Activated CD4-positive, alpha-beta T cell treated with anti-CD3 and anti-CD28 coated beads, Interleukin-2, amount 50 U/mL, for 1 hour (primary cell): ENCODE measurements at places on chromosomes 16 and 17.

DNA sequence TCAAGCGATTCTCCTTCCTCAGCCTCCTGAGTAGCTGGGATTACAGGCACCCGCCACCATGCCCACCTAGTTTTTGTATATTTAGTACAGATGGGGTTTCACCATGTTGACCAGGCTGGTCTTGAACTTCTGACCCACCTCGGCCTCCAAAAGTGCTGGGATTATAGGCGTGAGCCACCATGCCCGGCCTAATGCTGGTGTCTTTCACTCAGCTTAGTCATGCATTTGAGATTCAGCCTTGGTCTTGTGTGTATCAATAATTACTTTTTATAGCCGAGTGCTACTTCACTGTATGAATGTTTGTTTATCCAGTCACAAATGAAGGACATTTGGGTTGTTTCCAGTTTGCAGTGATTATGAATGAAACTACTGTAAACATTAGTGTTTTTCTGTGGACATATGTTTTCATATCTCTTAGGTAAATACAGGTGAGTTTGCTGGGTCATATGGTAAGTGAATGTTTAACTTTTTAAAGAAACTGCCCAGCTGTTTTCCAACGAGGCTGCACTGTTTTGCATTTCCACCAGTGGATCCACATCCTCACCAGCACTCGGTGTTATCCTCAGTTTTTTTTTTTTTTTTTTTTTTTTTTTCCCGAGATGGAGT, 11.0 kb upstream of the PLCG2 start:
- no peak for DNase-seq

GRCh38 chr17:38354466-38354865, 2.8 kb downstream of the SOCS7 start:
- DNase-seq, result no peak

DNA sequence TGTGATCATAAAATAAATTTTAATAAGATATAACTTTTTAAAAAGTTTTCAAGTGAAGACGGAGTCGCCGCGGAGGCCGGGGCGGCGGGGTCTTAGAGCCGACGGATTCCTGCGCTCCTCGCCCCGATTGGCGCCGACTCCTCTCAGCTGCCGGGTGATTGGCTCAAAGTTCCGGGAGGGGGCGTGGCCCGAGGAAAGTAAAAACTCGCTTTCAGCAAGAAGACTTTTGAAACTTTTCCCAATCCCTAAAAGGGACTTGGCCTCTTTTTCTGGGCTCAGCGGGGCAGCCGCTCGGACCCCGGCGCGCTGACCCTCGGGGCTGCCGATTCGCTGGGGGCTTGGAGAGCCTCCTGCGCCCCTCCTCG, at the start of gene FOXC2:
TSS of gene FOXC2 (plus strand) at position 229 of the 365 bp plus-strand sequence. CDS start 507 bp downstream, outside the sequence.
- DNase-seq, result peak; percentile 49

GRCh38 chr17:20059728-20060188, 50.6 kb downstream of the SPECC1 start:
- DNase-seq, result no peak

GRCh38 chr17:7460850-7461660, 16.2 kb downstream of the CHRNB1 start:
- no peak for DNase-seq

DNA sequence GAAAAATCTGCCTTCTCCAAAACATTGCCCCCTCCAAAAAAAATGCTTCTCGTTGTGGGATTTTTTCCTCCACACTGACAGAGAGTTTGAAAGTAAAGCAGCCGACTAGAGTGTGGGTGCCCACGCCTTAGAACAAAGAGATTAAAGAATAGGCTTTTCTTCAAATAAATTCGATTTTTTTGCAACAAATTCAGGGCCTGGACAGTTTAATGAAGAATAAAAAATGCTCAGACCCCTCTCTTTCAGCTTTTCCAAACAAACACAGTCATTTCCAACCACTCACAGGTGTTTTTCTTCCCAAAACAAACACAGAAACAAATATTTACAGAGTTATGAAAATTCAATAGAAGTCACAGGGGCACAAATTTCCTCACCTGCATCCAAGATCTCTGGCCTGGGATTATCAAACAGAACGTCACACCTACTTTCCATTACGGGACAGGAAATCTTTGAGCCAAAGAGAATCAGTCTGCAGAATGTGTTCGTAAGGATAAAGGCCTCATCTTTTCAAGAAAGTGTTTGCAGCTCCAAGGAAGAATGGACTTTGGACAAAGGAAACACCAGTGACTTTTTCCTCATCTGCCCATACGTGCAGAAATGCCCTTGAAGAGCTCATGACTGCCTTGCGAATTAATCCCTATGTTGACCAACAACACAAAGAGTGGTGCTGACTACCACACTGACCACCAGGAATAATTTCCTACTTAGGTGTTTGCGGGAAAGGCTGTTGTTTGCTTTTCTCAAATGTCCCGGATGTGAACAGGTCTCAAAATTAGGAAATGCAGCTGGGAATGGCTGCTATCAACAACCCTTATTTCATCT, 31.3 kb upstream of the TOX3 start:
- no peak for DNase-seq

DNA sequence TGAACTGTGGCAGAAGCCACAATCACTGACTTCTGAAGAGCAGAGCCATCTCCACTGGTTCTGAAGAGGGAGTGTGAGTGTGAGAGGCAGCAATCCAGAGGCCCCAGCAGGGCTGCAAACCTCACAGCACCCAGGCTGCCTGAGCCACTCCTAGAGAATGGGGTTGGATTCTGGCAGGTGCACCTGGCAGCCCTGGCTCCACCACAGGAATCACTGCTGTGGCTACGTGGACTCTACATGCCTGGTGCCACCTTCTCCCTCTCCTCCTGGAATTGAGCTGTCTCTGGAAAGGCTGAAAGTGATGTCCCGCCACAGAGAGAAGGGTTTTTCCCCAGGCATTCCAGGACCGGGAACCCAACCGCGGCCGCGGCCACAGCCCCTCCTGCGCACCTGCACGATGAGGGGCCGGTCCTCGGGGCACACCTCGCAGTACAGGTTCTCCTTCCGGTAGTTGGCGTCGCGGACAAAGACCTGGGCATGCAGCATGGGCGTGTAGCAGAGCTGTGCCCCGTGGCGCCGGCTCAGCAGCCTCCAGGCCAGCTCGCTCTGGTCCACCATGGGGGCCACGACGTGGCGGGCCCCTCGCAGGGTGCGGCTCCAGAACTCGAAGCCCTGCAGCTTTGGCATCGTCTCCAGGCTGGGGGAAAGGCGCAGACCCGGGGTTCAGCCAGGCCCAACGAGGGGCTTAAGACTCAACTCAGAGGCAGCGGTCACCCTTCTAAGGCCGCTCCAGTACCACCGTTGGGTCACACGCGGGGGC, 991 bp downstream of the DUS1L start:
- no peak for DNase-seq

DNA sequence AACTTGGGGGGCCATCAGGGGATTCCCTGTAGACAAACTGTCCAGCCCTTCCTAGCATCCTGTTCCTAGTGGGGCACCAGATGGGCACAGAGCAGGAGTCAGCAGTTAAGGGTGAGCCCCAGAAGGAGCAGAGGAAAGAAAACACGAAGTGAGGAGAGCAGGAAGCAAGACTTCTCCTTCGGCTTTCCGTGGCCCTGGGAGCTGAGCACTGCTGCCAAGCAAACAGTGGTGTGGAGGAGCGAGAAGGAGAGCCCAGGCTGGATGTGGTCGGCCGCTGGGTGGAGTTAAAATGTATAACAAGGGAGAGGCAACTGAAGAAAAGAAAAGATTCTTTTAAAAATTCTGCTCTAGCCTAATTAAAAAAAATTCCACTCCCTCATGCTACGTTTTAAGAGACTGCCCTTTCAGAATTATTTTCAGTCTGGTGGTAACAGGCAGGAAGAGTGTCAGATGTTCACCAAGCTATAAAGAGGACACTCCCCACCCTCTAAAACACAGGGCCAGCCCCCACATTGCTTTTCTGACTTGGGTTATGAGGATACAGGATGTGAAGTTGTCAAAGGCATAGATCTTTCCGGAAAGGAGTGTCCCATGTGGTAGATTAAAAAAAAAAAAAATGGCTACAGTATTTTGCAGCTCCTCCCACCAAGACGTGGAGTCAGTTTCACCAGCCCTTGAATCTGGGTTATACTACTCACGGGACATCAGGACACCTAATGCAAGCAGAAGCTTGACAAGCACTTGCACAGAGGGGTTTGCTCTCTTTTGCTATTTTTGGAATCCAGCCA, 74.9 kb upstream of the ZFHX3 start:
- no peak for DNase-seq

DNA sequence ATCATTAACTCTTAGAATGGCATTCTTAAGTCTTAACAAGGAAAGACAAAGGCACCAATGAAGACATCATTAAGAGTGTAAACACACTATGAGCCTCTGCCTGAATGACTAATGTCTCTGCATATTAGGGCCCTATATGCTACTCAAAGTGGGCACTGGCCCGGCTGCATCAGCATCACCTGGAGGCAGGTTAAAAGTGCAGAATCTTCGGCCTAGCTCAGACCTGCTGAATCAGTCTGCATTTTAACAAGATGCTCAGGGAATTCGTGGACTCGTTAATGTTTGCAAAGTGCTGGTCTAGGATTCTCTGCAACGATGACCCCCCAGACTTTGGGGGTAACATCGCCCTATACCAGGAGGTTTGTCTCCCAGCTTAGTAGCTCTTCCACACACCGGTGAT, 6.7 kb downstream of the MPP3 start:
- no peak for DNase-seq

DNA sequence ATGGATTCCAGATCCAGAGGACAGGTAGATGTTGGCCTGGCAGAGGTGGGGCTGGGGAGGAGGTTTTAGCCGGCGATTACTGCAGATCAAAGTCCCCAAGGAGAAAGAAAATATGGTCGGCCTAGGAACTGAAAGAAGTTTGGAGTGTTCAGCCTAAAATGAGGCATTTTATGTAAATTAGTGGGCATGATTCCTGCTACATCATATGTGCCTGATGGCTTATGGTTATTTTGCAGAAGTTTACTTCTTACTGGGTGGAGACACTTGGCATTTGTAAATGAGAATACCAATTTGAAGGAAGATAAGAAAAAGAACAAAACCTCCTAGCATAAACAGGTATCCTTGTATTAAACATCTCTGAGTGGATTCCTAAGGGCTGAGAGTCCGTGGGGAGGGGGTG, 149.3 kb downstream of the FOXL1 start:
- no peak for DNase-seq

- no peak for DNase-seq
Measured at GRCh38 chr16:63581570-63581969, 1540.3 kb downstream of the CDH11 start.

DNA sequence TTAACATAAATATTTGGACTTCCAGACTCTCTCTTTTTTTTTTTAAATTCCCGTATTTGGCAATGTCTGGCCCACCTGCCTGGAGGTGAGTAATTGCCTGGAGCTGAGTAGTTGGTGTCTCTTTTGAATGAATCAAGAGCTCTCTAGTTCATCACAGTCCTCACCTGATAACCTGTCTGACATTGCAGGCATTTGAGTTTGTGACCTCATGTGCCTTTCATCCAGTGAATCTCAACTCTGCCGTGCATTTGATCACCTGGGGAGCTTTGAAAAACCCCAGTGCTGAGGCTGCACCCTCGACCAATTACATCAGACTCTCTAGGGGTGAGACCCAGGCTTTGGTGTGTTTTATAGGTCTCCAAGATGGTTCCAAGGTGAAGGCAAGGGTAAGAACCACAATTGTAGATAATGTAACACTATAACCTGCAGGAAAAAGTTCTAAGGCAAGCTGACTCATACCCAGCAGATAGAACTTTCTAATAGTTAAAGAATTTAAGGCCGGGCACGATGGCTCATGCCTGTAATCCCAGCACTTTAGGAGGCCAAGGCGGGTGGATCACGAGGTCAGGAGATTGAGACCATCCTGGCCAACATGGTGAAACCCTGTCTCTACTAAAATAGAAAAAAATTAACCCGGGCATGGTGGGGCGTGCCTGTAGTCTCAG, 24.5 kb upstream of the HS3ST2 start:
- no peak for DNase-seq

DNA sequence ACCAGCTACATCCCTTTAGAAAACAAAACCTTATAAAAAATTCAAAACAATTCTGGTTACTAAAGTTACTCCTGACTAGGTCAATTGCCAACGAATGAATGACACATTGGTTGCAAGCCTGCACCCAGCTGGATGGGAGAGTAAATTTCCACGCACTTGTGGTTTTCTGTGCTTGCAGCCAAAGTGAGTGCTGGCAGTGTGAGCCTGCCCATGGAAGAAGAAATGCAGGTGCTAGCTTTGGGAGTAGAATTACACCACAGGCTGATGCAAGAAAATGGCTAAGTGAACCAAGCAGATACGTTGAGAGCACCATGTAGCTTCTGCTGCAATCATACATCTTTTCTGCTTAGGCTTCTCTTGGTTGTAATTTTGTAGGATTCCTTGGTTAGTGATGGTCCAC, 74.6 kb downstream of the SYCE1L start:
- DNase-seq, result no peak

- DNase-seq, result no peak
Measured at GRCh38 chr17:36089339-36089865, 541 bp downstream of the CCL3 start.

GRCh38 chr17:40021451-40021971, 6.3 kb downstream of the CSF3 start:
- DNase-seq, result no peak

GRCh38 chr16:1094124-1094479, 1.9 kb downstream of the C1QTNF8 start:
- DNase-seq, result no peak

- DNase-seq, result no peak
Measured at GRCh38 chr17:81685108-81685507, 1.3 kb downstream of the HGS start.

DNA sequence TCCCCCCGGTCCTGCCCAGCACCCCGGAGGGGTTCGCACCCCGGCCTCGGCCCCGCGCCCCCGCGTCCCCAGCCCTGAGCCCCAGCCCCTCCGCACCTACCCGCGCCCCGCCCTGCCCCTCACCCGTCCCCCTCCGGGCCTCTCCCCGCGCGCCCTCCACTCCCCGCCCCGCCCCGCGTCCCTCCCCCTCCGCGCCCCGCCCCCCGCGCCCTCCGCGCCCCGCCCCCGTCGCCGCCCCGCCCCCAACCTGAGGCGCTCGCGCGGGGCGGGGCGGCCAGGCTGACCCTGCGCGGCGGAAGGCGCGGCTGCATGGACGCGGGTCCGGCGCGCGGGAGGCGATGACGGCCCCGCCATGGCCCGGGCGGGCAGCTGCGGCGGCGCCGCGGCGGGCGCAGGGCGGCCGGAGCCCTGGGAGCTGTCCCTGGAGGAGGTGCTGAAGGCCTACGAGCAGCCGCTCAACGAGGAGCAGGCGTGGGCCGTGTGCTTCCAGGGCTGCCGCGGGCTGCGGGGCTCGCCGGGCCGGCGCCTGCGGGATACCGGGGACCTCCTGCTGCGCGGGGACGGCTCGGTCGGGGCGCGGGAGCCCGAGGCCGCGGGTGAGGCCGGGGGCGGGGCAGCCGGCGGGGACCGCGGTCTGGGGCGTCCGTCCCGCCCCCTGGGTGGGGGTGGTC, at the start of gene SPIRE2:
TSS of gene SPIRE2 (plus strand) at position 277 of the 671 bp plus-strand sequence. CDS start at position 353, 76 bp downstream.
- DNase-seq, result peak; percentile 72
